Mucosa of gallbladder (tissue), 1 donor: ENCODE measurements at places on chromosomes 7 and 10.

GRCh38 chr10:110643035-110643652 is 992 bp upstream of the RBM20 start:
- no peak for DNase-seq

DNA sequence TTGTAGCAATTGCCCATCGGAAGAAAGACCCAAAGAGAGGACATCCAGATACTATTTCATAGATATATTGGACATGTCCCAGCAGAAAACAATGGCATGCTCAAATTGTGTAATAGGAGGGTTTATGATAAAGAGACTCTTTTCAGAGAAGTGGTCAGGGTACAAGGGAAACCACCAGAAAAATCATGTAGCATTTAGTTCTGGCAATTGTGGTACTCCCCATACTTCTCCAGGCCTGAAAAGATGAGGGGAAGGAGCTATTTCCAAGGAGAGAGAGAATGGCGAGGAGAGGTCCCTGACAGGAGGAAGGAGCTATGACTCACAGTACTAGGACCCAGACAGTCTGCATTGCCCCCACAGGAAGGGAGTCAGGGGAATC is 68.4 kb upstream of the ADO start:
- no peak for DNase-seq

GRCh38 chr7:43077732-43078391 is 34.6 kb upstream of the HECW1 start:
- DNase-seq: no peak

DNA sequence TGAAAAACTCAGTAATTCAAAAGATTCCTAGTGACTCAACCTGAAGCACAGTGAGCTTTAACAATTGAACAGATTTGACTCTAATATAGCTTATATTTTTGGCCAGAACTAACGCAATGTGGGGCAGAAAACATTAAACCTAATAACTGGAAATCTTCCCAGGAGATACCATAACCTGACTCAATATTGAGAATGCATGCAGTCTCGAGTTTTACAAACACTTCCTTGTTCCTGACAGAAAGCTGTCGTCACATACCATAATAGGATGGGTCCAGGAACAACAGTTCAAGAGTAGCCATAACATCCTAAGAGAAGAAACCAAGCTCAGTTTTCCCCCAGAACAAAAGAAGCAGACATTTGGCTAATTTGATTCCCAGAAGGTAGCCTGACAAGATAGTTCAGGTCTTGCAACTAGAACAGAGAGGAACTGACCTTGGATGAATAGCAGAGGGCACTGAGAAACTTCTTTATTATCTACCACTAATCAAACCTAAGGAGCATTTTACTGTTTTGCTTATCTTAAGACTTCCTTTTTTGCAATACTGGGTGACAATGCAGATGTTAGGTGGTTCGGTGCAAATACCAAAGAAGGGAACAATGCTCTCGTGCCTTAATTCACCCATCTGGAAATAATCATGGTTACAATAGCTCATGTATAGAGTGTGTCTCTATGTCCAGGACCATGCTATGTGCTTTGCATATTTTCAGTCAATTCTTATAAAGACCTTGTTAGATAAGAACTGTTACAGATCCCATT is 38.6 kb upstream of the ACSL5 start:
- DNase-seq: no peak
